AG20443 (cell line): ENCODE measurements at places on chromosomes 3 and 15.

DNA sequence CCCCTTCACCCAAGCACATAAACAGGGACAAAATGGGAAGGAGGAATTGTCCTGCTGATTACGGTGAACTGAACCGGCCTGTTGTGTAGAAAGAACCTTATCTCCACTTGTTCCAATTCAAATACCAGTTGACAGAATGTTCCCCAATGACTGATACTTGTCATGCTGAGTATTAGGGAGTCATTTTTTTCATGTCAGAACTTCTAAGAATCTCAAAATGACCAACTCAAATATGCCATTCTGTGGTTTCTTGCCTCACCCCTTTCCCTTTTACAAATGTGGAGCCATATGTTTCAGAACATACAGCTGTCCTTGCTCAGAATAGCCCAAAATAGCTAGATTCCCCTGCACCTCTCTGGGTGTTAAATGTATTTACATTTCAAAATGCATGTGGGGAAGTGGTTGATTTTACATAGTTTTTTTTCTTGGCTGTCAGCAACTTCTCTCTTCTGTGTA, 405.9 kb upstream of the TBL1XR1 start:
- no peak for DNase-seq

- DNase-seq, result no peak
These were observed 117.3 kb upstream of the LYSMD4 start for GRCh38 chr15:99850517-99850916.

DNA sequence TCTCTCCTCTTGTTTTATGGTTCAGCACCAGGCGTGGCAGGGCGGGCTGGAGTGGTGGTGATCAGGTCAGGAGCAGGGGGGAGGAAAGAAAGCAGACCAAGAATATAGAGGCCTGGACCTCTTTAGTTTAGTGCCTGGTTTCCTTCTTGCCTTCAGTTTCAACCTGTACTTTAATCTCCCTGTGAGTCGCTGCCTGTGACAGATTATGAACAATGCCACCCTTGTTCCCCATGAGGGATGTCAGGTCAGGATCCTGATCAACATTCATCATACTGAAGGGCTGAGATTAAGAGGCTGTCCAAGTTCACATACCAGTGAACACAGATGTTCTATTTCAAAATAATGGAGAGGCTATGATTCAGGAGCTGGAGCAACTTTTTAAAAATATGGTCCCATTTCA, 11.4 kb downstream of the ENTPD3 start:
- DNase-seq, result no peak

GRCh38 chr3:190458040-190458439, 8.3 kb upstream of the TMEM207 start:
- DNase-seq, result peak; percentile 9

GRCh38 chr3:14688525-14688924, 13.6 kb downstream of the C3orf20 start:
- no peak for DNase-seq

DNA sequence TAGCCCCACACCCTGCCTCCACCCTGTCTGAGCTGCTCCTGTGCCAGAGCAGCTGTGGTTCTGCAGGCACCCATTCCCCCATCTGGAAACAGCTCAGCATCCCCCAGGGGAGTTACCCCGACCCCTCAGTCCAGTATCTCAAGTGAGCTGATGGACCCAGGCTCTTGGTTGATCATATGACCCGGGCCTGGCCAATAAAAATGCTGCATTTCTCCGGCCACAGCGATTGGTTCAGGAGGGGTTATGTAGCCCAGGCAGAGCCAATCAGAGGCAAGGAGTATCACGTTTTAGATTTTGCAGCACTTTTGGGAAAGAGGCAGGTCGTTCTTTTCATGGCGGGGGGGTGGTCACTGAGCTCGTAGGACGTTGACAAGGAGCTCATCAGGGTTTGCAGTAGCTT, 120.8 kb downstream of the TPRA1 start:
- DNase-seq, result no peak

DNA sequence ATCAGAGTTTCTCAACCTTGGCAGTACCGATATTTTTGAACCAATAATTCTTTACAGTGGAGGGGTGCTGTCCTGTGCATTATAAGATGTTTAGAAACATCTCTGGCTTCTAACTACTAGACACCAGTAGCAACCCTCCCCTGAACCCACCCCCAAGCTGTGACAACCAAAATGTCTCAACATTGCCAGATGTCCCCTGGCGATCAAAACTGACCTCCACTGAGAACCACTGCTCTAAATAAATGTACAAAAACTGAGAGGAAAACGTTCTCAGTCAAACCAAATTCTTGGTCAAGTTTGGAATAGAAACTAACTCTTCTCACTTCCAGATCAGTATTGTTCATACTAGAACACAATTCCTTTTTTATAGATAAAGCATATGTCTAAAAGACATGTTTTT, 58.5 kb downstream of the GPR160 start:
- no peak for DNase-seq

DNA sequence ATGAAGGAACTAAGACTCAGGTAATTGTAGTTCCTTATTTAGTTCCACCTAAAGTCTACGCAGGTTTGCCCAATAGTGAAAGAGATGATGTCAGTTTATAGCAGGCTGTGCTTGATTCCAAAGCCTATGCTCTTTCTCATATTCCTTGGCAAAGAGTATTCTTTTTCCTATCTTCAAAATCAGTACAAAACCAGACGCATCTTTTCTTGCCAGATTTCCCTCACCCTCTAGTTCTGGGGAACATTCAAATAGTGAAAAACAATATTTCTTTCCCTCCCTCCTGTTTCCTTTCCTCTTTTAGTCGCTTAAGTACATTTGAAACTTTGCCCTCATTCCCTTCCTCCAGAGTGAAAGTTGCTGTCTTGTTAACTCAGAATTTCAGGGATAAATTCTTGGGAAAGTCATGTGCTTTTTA, 134.6 kb upstream of the PDZRN3 start:
- peak; percentile 10 for DNase-seq

GRCh38 chr3:7520059-7520458, 659.1 kb downstream of the GRM7 start:
- DNase-seq, result no peak

GRCh38 chr3:150158943-150159625, 188.4 kb upstream of the PFN2 start:
- peak; percentile 40 for DNase-seq

GRCh38 chr3:55564726-55565125, 77.6 kb upstream of the WNT5A start:
- DNase-seq, result no peak

DNA sequence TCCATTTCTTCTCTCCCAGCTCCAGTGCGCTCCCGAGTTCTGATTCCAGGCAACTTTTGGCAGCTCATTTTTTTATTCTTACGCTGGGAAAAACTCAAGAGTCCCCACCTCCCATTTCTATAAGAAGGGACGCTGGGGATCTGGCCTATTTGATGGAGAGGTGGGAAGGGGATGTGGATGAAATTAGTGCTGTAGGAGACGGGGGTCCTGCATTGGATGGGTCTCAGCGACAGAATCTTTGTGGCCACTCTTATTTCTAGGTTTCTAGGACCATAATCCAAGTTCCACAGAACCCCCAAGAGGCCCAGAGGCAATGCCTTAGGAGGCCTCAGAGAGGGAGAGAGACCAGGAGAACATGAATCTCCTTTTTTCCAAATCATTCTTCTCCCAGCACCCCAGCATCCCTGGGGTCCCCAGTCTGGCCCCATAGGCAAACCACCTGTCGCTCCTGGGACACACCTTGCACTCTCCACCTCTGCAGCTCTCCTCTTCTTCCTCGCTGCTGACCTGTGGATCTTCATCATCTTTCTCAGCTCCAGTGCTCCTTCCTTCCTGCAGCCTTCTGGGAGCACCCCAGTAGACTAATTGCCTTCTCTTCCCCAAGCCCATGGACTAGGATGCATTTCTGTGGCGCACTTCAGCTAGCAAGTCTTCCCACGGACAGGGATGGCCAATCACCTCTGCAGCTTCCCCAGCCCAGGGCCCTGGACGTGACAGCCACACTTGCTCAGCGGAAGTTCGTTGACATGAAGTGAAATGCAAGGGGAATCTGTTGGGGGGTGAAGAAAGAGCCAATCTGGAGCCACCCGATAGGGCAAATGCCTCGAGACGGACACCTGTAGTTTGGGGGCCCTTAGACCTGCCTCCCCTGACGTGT, 100.1 kb upstream of the ALDH1A3 start:
- no peak for DNase-seq

- DNase-seq, result no peak
These were observed 76.6 kb downstream of the RBPMS2 start for GRCh38 chr15:64698823-64699222.

- DNase-seq, result no peak
These were observed 8.3 kb upstream of the LMOD3 start for GRCh38 chr3:69130689-69131088.

DNA sequence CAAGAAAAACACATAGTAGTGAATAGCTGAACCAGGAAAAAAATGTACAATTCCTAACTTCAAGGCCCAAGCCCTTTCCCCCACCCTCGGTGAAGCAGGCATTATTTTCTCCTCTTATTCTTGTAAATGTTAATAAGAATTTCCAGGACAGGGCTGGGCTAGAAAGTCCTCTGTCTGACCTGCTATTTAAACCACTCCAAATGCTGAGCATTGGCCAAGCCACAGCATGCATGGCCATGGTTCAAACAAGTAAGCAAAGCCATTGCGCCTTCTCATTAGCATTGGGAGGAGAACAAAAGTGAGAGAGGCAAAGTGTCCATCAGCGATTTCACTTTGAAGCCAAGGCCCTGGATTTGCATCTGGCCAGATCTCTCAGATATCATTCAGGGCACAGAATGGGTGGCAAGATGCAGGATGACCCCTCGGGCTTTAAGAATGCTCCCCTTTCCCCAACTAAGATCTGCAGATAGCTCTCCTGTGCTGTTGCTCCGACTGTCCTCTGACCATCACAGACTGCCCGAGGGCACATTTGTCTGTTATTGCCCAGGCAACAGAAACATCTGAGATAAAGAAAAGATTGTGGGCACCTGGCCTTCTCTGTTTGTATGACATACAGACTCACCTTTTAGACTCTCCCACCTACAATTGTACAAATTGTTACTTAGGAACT, 46.3 kb downstream of the CEMIP start:
- DNase-seq, result peak; percentile 79

- no peak for DNase-seq
These were observed 102.6 kb downstream of the CD200R1L start for GRCh38 chr3:112744106-112744505.

GRCh38 chr15:57334257-57334656, 42.0 kb upstream of the CGNL1 start:
- DNase-seq, result peak; percentile 38

- peak; percentile 11 for DNase-seq
These were observed 107.6 kb downstream of the PIK3CB start for GRCh38 chr3:138726946-138727730.

DNA sequence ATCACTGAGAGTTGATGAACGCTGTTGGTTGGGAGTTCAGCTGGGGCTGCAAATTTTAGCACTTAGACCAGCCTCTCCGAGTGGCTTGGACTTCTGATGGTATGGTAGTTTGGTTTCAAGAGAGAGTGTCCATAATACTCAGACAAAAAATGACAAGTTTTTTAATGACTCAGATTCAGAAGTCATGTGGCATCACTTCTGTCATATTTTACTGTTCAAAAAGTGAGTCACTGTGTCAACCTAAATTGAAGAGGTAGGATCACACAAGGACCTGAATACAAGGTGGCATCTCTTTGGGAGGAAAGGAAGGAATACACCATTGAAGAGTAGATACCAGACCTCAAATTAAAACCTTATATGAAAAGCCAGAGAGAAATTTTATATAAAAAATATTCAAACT, 99.1 kb upstream of the CHMP2B start:
- DNase-seq, result no peak

DNA sequence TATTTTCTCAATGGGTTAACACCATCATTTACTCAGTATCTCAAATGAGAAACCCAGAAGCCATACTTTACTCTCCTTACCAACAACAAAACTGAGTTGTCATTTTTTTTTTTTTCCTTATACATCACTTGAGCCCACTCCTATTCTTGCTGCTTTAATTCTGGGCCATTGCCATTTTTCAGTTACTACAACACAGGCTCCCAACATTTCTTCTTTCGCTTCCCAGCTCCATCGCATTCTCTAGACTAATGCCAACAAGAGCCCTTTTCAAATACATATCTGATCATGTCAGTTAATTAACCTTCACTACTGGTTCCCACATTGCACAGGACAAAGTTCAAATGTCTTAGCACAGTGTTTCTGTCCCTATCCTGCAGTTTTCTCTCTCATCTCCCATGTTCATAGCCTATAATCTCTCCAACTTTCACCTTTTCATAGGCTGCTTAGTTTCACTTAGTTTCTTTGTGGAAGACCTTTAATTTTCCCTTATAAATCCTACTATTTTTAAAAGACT, 22.5 kb upstream of the ANXA2 start:
- no peak for DNase-seq

GRCh38 chr3:42855219-42855546, 20.5 kb downstream of the CYP8B1 start:
- no peak for DNase-seq

DNA sequence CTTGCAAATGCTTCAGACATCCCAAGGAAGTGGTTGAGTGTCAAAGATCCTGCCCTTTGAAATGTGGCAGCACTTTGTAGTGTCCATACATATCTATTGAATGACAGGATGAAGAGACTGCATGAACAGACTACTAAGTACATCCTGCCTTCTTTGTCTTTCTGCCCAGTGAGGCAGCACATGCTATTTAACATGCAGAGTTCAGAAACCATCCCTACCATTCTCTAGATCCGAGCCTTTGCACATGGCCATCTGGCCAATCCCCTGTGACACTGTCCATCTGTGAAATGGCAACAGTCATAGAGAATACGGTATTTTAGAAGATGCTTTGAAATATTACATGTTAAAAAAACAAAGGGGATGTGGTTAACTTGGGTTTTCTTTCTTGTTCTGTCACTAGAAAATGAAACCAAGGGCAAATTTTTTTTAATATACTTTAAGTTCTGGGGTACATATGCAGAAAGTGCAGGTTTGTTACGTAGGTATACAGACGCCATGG, 519.6 kb downstream of the NTRK3 start:
- no peak for DNase-seq

DNA sequence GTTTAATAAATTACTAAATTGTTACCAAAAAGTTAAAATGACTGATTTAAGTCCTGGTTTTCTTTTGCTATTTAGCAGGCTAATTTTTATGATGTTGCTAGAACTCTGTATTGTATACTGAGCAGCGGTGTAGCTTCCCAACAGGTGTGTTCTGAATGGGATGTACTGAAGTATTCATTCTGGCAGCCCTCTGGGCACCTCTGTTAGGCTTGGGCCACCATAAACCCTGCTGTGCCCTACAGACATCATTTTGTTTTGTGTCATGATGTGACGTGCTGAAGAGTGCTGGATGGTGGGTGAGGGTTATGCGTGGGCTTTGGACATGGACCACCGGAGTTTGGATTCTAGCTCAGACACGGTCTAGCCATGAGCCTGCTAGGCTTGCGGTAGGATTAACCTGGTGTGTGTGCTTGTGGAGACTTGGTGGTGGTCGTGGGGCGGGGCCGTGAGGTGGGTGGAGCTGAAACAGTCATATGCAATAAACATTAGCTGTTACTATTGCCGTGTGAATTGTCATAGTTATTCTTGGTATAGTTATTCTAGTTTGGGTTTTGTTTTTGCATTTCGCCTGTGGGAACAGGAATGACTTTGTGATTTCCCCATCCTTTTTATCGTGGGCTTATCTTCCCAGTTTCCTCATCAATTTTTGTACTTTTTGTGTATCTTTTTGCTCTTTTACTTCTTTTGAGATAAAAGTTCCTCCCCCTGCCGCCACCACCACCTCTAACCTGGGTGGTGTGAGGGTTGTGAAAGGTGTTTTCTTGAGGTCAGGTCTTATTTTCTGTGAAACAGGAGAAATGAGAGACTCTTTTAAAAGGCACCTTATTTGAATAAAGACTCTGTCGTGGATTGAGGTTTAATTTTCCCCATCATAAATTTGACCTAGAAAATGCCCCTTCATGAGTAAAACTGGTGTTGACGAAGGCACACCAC, 93.7 kb downstream of the MCTP2 start:
- no peak for DNase-seq

- DNase-seq, result peak; percentile 66
These were observed 61.5 kb downstream of the PRICKLE2 start for GRCh38 chr3:64163755-64164148.
